ENCODE measurements at places on chromosomes 2 and 18.

GRCh38 chr2:84393829-84394228, 65.3 kb downstream of the SUCLG1 start:
- no peak for DNase-seq

DNA sequence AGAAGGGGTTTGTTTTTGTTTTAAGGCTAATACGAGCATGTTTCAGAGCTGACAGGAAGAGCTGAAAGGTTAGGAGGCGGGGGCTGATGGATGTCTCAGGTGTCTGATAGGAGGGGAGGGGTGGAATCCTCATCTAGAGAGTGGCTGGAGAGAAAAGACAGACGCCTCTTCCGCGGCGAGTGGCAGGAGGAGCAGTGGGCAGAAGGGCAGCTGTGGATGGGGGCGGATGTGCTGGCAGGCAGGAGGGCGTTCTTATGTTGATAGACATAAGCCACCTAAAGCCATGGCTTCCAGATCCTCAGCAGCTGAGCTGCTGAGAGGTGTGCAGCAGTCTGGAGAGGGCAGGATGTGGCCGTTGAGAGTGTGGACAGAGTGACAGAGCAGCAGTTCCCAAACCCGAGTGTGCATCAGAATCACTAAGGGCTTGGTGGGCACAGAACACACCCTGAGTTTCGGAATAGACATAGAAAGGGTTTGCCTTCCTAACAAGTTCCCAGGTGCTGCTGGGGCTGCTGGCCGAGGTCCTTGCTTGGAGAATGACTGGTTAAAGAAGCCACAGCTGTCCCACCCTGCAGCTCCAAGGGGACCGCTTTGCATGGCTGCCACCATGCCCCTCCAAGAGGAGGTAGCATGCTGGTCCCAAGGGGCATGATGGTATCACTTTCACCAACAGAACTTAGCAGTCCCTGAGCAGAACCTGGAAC, 3.0 kb upstream of the ITM2C start:
- peak; percentile 31 for DNase-seq

GRCh38 chr2:31078011-31078410, 60.2 kb downstream of the GALNT14 start:
- DNase-seq: no peak

DNA sequence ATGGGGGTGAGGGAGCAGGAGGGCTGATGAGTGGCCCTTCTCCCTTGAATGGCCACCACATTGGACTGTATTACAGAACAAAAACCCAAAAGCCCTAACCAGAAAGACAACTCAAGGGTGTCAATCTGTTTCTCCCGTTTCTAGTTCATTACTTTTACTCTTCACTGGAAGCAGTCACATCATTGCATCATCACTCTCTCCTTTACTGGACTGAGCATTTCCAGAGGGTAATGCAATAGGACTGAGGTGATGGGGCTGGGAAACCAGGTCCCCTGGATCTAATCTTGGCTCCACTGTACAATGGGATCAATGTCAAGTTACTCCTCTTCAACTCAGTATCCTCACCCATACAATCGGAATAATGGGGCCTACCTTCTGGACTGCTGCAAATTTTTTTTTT, 56.1 kb downstream of the BCL2 start:
- DNase-seq: no peak

DNA sequence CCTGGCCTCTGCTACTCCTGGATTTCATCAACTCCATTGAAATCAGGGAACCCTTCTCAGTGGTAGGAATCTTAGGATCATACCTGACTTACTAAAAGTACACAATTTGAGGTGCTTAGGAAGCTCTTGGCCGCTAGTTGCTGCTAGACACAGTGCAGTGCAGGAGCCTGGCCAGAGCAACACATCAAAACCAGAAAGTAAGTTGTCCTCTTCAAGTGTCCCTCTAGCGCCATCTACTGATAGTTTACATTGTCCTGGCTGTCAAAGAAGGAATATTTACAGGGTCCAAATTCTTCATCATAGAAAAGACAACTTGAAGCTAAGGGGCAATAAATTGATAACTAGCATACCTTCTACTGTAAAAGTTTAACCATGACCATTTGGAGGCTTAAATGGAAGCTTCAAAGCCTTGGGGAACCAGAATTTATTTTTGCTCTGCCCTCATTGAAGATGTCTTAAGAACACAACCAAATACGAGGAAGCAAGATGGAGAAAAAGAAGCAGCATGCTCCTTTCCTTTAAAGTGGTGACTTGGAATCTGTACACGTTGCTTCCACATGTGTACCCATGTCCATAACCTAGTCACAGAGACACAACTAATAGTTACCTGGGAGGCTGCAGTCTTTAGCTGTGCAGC, 889.1 kb upstream of the GCFC2 start:
- DNase-seq: peak; percentile 65

DNA sequence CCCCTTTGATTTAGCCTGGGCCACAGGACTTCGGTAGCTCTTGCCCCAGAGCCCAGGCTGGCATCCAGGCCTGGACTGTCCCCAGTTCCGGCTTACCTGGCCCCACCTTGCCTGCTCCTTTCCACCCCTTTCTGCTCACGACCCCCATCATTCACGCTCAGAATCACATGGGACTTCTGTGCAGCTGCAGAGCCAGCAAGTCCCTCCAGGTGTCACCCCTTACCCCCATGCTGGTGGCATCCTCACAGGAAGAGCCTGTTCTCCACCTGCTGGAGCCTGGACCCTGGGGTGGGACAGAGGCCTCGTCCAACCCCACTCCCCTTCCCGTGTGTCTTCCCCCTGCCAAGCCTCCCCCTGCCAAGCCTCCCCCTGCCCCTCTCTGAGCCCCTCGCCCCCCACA, 7.9 kb upstream of the KCNIP3 start:
- no peak for DNase-seq

DNA sequence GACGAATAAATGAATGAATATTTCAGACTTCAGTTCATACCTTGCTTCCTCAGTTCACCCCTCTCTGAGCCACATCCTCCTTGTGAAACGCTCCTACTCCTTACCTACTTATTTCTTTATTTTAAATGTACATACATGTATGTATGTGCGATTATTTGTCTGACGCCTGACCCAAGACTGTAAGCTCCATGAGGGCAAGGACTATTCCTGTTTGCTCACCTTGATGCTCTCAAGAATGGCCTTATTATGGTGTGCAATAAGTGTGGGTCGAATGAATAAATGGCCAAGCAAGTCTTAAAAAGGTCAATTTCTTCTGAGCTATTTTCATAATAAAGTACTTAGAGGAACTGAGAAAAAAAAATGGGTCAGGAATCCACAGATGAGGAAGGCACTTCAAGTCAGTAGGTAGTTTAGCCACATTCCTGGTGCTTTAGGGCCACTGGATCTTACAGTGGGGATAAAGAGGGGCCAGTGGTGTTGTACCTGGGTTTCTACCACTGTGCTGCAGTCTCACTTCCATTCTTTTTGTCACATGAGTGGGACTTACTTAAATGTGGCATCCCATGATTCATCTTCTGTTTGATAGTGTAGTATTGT, 74.7 kb downstream of the SDC1 start:
- DNase-seq: no peak

- no peak for DNase-seq
Measured at GRCh38 chr2:118508282-118508681, 339.2 kb downstream of the EN1 start.

- no peak for DNase-seq
Measured at GRCh38 chr2:170694316-170694715, 20.8 kb upstream of the SP5 start.

DNA sequence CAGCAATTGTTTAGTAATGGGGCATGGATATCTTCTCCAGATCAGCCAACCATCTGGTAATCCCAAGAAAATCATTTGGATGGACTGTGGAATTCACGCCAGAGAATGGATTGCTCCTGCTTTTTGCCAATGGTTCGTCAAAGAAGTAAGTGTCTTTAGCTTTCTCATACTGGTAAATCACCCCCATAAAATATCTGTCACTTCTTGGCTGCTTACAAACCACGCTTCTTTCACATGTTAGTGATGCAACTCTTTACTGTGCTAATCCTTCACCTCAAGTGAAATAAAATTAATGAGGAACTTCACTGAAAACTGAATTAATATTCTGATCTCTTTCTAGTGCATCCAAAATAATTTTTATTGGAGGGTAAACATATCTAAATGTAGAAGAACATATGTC, 18.9 kb downstream of the CPO start:
- no peak for DNase-seq

- no peak for DNase-seq
Measured at GRCh38 chr2:157876786-157877138, 632 bp upstream of the ACVR1 start.

GRCh38 chr2:162084536-162084935, 10.5 kb upstream of the DPP4 start:
- DNase-seq: no peak

- DNase-seq: no peak
Measured at GRCh38 chr2:53527056-53527455, 240.5 kb upstream of the CHAC2 start.

GRCh38 chr2:168490946-168491605, 35.0 kb downstream of the CERS6 start:
- DNase-seq: no peak

DNA sequence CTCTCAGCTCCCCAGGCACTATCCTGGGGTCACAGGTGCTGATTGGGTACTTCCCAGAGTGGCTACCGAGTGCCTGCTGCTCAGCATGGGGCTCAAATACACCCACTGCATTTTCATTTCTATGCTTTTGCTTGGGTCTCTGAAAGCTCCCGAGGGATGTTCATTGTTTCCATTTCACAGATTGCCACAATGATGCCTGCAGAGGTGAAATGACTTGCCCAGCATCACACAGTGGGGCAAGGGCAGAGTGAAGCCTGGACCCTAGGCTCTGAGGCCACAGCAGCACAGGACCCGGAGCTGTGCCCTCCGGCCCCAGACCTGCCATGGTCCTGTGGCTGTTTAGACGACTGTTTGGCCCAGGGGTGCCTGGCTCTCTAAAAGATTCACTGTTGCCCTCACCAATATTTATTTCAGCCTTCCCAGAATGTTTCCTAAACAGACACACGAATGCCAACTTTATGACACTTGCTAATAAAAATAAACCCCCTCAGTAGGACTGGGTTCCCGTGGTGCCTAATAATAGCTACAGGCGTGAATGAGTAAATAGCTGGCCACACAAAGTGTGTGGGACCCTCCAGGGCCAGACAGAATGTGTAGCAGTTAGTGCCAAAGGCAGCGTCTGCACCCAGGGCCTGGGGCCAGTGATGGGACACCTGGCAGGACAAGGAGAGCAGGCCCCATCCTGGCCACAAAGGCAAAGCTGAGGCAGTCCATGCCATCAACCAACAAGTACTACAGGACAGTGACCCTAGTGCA, 11.5 kb upstream of the ST8SIA5 start:
- DNase-seq: no peak

- no peak for DNase-seq
Measured at GRCh38 chr2:56981554-56981953, 797.8 kb downstream of the CCDC85A start.

- DNase-seq: peak; percentile 3
Measured at GRCh38 chr2:188512456-188512855, 220.8 kb downstream of the GULP1 start.

DNA sequence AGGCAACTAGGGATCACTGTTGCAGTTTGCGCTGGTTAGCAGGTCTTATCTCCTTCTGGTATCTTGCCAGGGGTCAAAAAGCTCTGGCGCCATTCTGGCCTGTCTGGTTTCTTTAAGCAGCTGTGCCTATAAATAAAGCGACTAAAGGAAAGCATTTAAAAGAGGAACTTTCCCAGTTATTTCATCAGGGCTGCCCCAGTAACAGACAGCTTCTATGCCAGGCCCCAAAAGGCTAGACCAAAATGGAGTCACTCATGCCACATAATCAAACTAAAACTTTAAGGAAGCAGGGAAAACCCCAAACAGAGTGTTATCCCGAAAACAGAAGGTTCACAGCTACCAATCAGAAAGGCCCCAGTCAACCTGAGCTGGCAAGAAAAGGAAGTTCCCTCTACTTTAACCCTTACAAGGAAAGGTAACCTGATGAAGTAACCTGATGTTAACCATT, 41.2 kb upstream of the HNRNPA3 start:
- no peak for DNase-seq

DNA sequence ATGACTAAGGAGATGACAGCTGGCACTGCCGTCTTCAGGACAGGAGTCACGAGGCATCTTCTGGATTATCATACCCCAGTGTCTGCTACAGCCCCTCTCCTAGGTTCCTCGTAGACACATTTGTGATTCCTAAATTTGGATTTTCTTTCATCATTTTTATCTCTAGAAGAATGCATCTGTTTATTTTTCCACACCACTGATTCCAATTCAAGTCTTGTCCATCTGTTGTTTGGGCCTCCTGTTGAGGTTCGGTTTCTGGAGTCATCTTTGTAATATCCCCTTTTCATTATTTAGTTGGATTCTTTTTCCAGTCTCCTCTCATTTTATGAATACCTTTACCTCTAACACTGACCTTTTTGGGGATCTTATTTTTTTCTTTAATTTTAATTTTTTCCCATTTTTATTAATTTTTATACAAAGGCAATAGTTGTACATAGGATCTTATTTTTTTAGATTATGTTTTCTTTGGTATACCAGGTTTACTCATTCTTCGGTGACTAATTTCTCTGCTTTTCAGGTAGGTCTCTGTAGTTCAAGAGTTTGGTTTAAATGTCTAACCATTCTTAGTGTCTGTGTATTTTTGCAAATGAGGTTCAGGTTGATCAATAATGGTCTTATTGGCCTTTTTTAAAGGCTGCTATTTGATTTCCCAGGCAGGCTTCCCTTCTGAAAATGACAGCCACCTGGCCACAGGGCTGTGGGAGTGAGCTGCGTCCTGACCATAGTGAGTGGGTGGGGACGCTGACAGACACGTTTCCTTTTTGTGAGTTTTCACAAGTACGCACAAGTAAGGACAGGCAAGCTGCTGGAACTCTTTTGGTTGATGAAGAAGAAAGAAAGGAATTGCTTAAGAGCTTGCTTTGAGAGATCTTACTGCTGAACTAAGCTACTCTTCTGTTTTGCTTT, 34.5 kb downstream of the FARP2 start:
- no peak for DNase-seq

GRCh38 chr18:45415614-45416013, 199.7 kb upstream of the SLC14A2 start:
- peak; percentile 89 for DNase-seq

- DNase-seq: peak; percentile 47
Measured at GRCh38 chr18:23498877-23499276, 4.4 kb upstream of the RMC1 start.

All from NCI-H1417 (cell line).